ENCODE measurements at places on chromosomes 6 and 20. TPM values are rescaled to one million over a fixed set of nuclear protein-coding genes. Genes with fewer than 3 reads are reported as not detected.

DNA sequence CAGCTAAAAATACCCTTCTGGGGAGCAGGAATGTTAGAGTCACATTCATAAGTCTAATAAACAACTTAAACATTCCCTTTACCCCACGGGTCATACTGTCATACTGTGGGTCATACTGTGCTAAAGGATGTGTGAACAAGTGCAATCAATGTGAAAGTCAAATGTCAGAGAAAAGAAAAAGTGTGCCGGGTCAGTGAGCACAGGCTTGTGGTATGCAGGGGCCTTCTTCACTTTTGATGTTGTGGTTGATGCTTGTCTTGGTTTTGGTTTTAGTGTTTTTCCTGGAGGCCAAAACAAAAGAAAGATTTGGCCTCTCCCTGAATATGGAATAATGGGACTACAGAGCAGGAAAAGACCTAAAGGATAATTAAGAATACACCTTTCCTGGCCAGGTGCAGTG is 267.9 kb upstream of the PLN start:
- DNase-seq = no peak

The EMILIN3 gene
- 0.14 TPM for total RNA-seq

DNA sequence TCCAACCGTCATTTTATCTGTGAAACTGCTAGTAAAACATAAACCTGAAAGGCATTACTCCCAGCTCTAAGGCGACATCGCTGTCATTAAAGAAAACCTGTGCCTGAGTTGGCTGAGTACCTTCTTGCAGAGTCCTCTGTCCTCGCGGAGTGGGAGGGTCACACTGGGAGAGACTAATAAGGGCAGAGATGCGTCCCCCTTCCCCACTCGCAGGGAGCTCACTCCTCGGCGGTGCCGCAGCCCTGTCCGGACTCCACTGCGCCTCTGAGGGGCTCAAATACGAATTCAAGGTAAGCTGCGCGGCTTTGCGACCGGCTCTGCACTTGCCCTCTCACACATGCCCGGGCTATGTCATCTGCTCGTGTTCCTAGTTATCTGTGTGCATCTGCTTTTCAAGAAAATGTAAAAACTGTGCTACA is at the start of gene COL19A1:
TSS of gene COL19A1 (plus strand) at position 206 of the 419 bp plus-strand sequence. CDS start 13,012 bp downstream, outside the sequence.
- DNase-seq = no peak

- no peak for DNase-seq
These were observed 335.3 kb upstream of the DEFB115 start for GRCh38 chr20:30922129-30922528.

DNA sequence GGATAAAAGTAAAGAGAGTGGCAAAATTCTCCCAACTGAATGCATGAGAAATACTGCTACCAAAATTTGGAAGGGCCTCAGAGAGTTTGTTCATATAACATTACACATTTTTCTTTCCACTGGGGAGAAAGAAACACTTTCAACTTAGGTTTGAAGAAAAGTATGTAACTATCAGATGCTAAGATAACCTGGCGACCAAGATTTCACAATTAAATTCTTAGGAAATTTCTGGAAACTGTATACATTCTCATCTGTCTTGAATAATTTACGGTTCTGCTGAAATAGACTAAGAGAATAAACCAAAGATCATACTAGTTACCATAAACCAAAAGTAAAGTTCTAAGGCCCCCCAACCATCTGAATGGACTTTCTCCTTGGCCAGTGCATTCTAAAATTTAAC is 413.0 kb upstream of the RUNX2 start:
- DNase-seq = no peak

DNA sequence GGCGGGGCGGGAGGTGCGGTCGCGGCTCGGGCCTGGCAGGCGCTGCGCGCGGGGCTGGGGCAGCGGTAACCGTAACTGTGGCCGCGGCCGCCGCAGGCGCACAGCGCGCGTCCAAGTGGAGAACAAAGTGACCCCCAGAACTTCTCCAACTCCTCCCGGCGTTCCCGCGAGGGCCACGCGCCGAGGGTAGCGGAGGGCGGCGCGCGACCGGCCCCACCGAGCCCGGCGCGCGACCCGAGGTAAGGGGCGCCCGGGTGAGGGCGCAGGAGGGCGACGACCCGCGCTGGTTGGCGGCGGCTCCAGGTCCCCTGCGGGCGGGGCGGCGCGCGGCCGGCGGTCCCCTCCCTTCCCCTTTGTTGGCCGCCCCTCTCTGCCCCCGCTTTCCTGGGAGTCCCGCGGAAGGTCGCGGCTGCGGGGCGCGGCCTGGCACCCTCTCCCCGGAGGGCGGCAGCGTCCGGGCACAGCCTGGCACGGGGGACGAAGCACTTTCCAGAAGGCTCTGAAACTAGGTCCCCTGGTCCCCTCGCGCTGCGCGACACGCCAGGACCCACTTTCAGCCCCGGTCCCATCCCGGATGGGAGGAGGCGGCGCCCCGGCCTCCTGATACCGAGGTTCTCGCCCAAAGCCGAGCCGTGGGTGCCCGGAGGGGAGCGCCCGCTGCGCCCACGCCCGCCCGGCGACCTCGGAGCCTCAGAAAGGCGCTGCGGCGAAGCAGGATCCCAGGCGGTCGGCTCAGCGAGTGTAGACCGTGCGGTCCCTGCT is at the start of gene TIAM2:
TSS of gene TIAM2 (plus strand) at position 62 of the 762 bp plus-strand sequence. CDS start 133,909 bp downstream, outside the sequence.
- DNase-seq = no peak

DNA sequence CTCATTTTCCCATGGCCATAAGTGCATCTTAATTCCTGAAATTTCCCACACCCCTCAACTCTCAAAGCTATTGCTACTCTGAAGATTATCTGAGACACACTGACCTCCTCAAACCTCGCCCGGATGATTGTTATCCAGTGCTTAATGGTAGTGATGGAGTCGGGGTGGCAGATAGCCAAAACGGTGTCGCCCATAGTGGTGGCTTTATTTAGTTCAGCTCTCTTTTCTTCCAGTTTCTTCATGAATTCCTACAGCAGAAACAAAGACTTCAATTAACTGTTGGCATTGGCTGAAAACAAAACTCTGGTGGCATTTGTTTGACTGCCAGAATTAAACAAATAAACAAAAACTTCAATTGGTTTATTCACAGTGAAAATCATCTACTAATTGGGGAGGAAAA is 165.4 kb downstream of the DST start:
- no peak for DNase-seq

The ZMYND8 gene
- total RNA-seq = 27.2 TPM

The DLK2 gene
- not detected for total RNA-seq

GRCh38 chr6:24072038-24072746 is 53.8 kb upstream of the NRSN1 start:
- DNase-seq = no peak

DNA sequence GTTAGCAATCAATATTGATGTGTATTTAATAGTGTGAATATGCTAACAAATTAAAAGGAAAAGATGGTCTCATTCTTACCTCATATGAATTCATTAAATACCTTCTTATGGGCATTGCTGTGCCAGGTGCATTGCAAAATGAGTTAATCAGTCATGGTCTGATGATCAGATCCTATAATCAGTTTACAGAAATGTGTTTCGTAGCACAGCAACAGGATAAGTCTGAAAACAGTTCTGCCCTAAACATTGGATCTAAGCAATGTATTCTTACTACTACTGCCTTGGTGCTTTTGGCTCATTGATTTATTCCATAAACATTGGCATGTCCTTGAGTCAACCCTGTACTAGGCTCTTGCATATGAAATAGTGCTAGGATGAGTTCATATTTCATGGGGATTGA is 417.0 kb upstream of the JAG1 start:
- DNase-seq = no peak

The MEI4 gene
- total RNA-seq = not detected

DNA sequence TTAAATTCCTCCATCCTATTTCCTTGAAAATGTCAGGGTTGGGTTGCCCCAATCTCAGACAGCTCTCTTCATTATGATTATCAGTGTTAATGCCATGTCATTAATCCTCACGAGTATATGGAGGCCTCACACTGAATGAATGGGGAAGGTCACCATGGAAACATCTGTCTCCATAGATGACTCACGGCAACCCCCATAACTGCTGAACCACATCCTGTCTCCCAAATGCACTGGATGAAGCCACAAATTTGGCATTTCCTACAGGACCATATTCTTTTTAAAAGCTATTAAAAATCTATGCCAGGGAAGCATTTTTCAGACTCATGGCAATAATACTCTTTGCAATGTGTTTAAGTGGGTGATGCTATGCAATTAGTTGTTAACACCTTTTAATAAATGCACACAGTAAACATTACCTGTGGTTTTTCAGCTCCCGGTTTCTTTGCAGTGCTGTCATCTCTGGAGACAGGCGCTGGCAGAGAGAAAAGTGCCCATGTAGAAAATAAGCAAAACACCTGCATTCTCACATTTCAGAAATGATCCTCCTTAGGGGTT is 80.1 kb upstream of the PTPRK start:
- DNase-seq = no peak

- no peak for DNase-seq
These were observed 4.8 kb upstream of the PRPH2 start for GRCh38 chr6:42727087-42727611.

- no peak for DNase-seq
These were observed 269.5 kb downstream of the PLCB1 start for GRCh38 chr20:8401556-8401955.

GRCh38 chr20:2305029-2305428 is 9.2 kb downstream of the TGM3 start:
- no peak for DNase-seq

The PPP1R18 gene
- total RNA-seq = 88.2 TPM

GRCh38 chr6:70119218-70119835 is 183.6 kb downstream of the COL9A1 start:
- no peak for DNase-seq

DNA sequence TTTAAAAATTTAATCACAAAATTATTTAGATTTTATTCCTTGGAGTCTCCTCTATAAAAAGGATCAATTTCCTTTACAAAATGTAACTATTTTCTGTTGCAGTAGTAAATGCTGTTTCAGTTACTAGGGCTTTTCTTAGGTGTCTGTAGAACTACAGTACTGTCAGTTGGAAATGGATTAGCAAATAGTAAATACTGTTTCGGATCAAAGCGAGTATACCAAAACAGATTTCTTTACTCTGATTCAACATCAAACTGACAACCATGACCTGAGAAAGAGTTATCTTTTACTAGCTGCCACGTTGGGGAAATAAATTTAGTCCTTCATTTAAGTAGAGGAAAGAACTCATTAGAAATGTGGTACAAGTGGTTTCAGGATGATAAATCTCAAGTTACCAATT is 172.5 kb downstream of the HS3ST5 start:
- no peak for DNase-seq

The VARS2 gene
- 20.2 TPM for total RNA-seq

GRCh38 chr6:56906752-56907151 is 48.2 kb upstream of the BEND6 start:
- no peak for DNase-seq

The BPIFB2 gene
- not detected for total RNA-seq

The KCNQ2 gene
- total RNA-seq = not detected

DNA sequence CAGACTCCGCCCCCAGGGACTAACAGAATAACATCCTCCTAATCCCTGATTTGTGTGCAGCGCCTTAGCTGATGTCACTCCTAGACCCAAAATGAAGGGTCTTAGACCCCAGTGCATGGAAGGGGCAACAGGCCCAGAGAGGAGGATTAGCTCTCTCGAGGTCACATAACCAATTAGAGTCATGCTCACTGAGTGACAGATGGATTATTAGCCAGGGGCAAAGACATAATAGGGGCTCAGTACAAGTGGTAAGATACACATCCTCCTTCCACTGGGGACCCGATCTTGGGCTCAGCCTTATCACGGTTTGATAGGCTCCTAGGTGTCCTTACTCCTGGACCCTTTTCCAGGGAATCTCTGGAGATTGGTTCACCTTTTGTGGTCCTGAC is 858 bp downstream of the TP53INP2 start:
- no peak for DNase-seq

The THBS2 gene
- 817 TPM for total RNA-seq

The SLC32A1 gene
- total RNA-seq = not detected

The FAM83C gene
- total RNA-seq = not detected

The TP53INP2 gene
- total RNA-seq = 27.7 TPM

The FAM217A gene
- total RNA-seq = not detected

GRCh38 chr6:11712760-11713159 is 65.8 kb downstream of the ADTRP start:
- DNase-seq = no peak

The SCAF8 gene
- 32.0 TPM for total RNA-seq

- no peak for DNase-seq
These were observed 241.8 kb downstream of the BCKDHB start for GRCh38 chr6:80348263-80348662.

GRCh38 chr20:53639647-53640440 is 46.2 kb upstream of the ZNF217 start:
- DNase-seq = no peak

The NEDD9 gene
- 122 TPM for total RNA-seq

GRCh38 chr6:5398530-5398929 is 137.2 kb downstream of the FARS2 start:
- DNase-seq = no peak

DNA sequence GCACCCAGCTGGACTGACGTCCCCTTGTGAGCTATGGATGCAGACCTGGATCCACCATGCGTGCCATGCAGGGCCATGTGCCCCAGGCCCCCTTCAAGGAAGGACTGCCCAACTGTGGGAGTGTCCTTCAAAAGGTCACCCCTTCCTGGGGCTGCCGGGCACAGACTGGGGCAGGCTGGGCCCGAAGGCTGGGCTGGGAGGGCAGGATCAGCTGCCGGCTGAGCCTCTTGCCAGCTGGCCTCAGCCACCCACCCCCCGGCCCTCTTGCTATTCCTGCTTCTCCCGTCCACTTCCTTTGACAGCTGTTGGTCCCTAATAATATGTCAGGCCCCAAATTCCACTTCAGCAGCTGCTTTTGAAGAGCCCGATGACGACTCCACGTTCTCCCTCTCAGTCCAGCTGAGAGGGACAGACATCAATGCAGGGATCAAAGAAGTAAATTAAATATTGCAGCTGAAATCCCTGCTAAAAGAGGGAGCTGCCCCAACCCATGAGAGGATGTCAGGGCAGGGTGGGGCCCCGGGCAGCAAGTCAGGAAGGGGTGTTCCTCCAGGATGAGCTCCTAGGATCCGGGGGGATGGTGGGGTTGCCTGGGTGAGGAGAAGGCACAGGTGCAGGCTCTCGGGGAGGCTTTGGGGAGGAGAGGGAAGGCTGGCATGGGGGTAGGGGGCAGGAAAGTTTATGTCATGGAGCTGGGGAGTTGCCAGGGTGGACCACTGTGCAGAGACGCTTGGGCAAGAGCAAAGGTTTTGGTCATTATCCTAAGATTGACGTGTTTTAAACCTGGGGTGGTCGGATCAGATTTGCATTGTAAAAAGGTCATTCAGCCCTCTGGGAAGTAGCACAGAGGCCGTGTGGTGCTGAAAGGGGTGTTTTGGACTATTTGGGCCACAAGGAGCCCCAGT is 185.0 kb downstream of the ANKRD60 start:
- no peak for DNase-seq

The GPLD1 gene
- 30.3 TPM for total RNA-seq

The ZNF334 gene
- 3.0 TPM for total RNA-seq

The GSTA2 gene
- not detected for total RNA-seq

The ELOVL2 gene
- 0.78 TPM for total RNA-seq

DNA sequence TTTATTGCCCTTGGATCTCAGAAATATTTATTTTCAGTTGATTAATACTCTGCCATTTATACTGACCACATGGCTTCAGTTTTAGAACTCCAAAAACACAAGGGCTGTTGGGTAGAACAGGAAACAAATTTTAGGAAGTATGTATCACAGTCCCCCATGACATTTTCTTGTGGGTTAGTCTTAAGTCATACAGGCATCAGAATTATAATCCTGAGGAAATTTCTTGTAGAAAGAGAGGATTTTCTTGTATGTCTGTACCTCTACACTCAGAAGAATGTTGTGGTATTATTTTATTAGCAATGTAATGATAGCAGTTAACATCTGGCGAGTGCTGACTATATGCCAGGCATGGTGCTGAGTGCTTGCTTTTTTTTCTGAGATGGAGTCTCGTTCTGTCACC is 302.9 kb downstream of the CLIC5 start:
- no peak for DNase-seq

The CASS4 gene
- total RNA-seq = 3.0 TPM

- no peak for DNase-seq
These were observed 230.8 kb downstream of the TFAP2B start for GRCh38 chr6:51049288-51049982.

The PNLDC1 gene
- total RNA-seq = not detected

All from thoracic aorta (tissue), 2 donors.